NCI-H1436 (cell line): ENCODE measurements at places on chromosomes 7 and 10.

- no peak for DNase-seq
Observed at GRCh38 chr10:120508393-120508792, 51.4 kb downstream of the PLPP4 start.

GRCh38 chr7:123352973-123353372 is 153.2 kb upstream of the SLC13A1 start:
- DNase-seq = no peak

GRCh38 chr10:34612938-34613337 is 202.2 kb downstream of the PARD3 start:
- no peak for DNase-seq

GRCh38 chr7:767580-767940 is 40.5 kb upstream of the PRKAR1B start:
- DNase-seq = peak; percentile 75

GRCh38 chr7:156892081-156892800 is 742 bp downstream of the LMBR1 start:
- DNase-seq = peak; percentile 64

DNA sequence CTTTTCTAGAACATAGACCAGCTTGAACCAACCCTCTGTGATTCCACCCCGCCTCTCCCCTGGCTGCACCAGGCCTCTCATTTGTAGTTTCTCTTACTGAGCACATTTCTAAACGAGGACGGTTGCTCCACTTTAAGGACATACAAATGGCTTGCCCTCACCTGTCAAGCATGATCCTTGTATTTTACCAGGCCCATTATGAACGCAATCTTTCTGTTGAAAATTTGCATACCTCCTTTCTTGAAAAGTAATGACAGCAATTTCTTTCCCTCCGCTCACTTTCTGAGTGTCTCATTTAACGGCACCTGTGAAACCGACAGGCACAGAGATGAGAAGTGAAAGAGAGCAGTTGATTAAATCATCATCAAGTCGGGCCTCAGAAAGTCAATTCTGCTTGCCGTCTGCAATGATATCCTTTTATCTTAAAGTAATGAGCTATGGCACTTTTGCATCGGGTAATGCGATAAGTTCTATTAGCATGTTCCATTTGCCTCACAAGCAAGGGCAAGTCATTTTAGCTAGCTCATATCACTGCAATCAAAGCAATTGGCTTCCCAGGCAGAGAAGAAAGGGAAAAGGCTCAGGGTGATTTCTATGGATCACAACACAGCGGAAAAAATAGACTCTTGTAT is 705.6 kb upstream of the GALNT17 start:
- peak; percentile 78 for DNase-seq

GRCh38 chr10:132946311-132946710 is 3.9 kb upstream of the CFAP46 start:
- DNase-seq = no peak

- peak; percentile 99 for DNase-seq
Observed at GRCh38 chr10:132331601-132332432, at the start of gene LRRC27. LRRC27 (plus strand) TSS chr10:132332193; CDS start chr10:132333525, 1,332 bp downstream.

GRCh38 chr7:70456719-70457118 is 675.2 kb upstream of the GALNT17 start:
- no peak for DNase-seq

DNA sequence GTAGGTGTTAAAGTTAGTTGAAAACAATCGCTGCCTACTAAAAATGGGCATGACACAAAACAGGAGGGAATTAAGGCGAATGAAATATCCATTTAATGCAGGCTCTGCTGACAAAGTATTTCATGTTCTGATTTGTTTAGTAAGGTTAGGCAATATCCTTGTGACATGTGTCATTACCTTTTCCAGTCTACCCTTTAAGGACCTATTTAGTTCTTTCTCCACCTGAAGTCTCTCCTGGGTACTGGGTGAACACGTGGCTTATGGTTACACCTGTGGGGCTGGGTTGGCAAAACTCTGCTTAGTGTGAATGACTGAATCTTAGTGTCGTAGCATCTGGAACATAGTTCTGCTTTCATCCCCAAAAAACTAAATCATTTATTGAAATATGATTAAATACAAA is 313.5 kb downstream of the CCDC3 start:
- no peak for DNase-seq

DNA sequence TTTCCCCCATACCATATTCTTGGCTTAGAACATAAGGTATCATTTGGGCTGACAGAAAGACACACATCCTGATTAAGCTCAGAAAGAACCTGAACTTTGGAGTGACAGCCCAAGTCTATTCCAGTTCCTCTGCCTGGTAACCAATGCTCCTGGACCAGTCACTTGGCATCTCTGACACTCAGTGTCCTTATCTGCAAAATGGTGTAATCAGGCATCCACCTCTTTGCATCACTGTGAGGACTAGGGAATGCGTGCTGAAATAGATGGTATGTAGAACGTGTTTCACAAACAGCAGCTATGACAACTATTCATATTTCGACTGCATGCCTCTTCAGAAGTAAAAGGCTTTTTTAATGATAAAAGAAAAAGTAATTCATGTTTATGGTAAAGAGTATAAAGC is 26.2 kb upstream of the PIK3AP1 start:
- no peak for DNase-seq
